ENCODE measurements at places on chromosomes 7 and 10.

DNA sequence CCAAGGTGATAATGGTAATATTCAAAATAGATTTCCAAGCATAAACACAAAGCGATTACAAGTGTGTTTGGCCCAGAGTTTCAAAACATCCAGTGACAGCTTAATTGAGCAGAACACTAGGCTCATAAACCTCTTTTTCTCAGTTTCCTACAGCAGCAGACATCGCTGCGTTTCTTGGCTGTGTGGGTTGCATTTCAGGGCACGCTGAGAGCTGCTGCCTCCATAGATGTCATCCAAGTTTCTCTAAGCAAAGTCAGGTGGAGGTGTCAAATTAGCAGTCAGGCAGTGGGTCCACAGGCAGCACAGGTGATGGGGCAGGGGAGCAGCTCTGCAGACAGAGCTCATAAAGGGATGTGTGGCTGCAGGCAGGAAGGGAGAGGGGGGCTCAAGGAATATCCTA lies 50.5 kb upstream of the COL13A1 start:
- no peak for DNase-seq

GRCh38 chr7:123782071-123782798 lies 33.4 kb upstream of the WASL start:
- DNase-seq = no peak

DNA sequence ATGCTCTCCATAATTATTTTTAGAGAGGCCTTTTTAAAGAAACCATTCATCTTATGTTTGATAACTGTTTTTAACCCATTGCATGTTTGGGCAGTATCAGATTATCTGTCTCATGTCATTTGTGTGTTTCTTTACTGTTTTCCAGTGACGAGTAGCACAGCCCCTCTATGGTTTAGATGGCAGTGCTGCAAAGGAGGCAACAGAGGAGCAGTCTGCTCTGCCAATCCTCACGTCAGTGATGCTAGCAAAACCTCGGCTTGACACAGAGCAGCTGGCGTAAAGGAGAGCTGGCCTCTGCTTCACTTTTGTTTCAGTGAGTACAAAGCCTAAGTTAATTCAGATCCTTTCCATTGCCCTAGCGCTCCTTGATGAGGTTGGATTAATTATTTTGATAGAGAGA lies 80.4 kb upstream of the GARIN1A start:
- no peak for DNase-seq

DNA sequence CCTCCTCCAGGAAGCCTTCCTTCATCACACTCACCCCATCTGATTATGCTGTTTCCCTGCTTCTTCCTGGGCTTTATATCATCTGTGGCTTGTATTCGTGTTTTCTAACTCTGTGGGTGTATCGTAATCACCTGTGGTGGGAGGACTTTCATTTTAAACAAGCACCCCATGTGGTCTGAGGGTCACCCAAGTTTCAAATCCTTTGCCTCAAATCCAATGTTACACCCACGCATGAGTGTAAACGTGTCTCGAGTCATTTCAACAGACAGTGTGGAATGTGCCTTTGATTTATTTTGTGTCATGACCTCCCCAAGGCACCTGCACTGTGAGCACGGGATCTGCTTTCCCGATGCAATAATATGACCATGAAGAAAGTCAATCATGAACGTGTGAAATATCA lies 17.5 kb upstream of the LYZL2 start:
- DNase-seq = no peak

DNA sequence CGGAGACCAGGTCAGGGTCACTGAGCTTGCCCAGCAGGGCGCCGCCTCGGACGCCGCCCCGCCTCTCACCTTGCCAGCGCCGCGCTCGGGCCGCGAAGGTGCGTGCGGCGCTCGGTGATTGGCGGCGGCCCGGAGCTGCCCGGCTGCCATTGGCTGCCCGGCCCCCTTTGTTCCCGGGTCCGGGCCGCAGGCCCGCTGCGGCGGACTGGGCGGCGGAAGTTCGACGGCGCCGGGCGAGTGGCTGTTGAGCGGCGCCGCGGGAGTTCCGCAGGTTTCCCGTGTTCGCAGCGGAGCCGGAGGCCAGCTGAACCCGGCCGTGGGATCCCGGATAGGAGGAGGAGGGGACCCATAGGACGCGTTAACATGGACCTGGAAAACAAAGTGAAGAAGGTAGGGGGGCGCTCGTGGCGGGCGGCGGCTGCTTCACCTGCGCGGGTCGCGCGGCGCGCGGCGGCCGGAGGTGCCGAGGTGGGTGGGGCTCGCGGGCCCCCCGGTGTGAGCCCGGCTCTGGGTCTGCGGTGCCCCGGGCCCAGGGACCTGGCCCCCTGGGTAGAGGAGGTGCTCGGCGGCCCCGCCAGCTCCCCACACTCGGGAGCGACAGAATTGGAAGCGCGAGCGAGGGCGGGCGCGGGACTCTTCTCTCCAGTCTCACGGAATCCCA lies at the start of gene TES:
Gene TES, plus strand, starts transcription at position 195 of the 661 bp plus-strand sequence. Its CDS starts 169 bp downstream, at position 364.
- DNase-seq = peak; percentile 71

- no peak for DNase-seq
Measured at GRCh38 chr7:132434041-132434440, 142.2 kb downstream of the PLXNA4 start.

- DNase-seq = no peak
Measured at GRCh38 chr10:48400850-48401220, 94.4 kb downstream of the MAPK8 start.

- DNase-seq = peak; percentile 28
Measured at GRCh38 chr7:45924283-45924682, 3.2 kb upstream of the IGFBP3 start.

GRCh38 chr7:157605638-157606037 lies 268.8 kb downstream of the DNAJB6 start:
- no peak for DNase-seq

DNA sequence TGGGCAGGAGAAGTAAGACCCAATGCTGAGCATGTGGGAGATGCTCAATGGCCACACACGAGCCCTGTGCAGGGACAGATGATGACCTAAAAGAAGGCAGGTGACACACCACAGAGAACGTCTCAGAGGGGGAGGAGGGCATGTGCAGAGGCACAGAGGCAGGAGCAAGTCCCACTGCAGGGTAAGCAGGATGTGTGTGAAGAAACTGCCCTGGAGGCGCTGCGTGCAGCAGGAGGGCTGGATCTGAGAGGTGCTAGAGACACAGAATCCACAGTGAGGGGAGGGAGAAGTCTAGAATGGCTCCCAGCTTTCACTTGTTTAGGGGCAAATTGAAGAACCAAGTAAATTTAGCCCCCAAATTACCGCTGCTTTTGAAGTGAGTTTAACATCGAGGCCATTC lies 14.9 kb downstream of the DYDC2 start:
- DNase-seq = no peak

- no peak for DNase-seq
Measured at GRCh38 chr7:104627516-104627915, 299.1 kb downstream of the LHFPL3 start.

- no peak for DNase-seq
Measured at GRCh38 chr10:75654772-75655171, 223.3 kb downstream of the LRMDA start.

DNA sequence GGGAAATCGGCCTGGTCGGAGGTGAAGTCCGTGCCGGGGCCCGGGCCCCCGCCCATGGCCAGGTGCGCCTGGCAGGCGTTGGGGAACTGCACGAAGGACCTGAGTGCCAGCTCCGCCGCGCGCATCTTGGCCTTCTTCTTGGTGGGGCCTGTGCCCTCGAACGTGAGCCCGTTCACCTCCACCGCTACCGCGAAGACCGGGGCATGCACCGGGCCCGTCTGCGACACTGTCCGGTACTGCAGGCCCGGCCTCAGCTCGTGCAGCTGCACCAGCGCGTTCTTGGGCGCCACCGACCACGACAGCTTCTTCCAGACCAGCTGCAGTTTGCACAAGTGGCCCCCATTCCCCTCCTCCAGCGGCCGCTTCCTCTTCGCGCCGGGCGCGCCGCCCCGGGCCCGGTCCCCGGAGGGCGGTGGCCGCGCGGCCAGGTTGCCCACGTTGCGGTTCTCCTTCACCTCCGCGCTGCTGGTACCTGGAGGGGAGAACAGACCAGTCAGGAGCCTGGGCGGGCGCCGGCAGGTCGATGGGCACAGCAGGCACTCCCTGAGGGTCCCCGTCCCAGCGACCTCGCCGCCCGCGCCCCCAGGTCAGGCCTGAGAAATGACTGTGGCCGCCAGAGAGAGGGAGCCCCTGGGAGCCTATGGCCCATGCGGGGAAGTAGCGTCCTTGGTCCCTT lies 307.4 kb downstream of the WDR37 start:
- no peak for DNase-seq

GRCh38 chr10:25024528-25024927 lies 8.1 kb downstream of the THNSL1 start:
- no peak for DNase-seq

- DNase-seq = no peak
Measured at GRCh38 chr10:62561151-62561550, 187.0 kb downstream of the ZNF365 start.

DNA sequence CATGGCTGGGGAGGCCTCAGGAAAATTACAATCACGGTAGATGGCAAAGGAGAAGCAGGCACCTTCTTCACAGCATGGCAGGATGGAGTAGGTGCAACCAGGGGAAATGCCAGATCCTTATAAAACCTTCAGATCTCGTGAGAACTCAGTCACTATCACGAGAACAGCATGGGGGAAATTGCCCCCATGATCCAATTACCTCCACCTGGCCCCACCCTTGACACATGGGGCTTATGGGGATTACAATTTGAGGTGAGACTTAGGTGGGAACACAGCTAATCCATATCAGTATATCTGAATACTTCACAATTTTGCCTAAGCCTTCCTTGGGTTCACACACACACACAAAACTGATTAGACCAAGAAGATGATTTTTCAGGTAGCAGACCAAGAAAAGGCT lies 145.1 kb upstream of the COL1A2 start:
- DNase-seq = no peak

GRCh38 chr10:92493362-92493761 lies 80.5 kb downstream of the IDE start:
- no peak for DNase-seq

- peak; percentile 62 for DNase-seq
Measured at GRCh38 chr7:107856806-107857540, 34.0 kb upstream of the DLD start.

GRCh38 chr7:19621740-19622139 lies 87.1 kb downstream of the POLR1F start:
- no peak for DNase-seq

- no peak for DNase-seq
Measured at GRCh38 chr7:105990727-105991453, 27.8 kb downstream of the CDHR3 start.

DNA sequence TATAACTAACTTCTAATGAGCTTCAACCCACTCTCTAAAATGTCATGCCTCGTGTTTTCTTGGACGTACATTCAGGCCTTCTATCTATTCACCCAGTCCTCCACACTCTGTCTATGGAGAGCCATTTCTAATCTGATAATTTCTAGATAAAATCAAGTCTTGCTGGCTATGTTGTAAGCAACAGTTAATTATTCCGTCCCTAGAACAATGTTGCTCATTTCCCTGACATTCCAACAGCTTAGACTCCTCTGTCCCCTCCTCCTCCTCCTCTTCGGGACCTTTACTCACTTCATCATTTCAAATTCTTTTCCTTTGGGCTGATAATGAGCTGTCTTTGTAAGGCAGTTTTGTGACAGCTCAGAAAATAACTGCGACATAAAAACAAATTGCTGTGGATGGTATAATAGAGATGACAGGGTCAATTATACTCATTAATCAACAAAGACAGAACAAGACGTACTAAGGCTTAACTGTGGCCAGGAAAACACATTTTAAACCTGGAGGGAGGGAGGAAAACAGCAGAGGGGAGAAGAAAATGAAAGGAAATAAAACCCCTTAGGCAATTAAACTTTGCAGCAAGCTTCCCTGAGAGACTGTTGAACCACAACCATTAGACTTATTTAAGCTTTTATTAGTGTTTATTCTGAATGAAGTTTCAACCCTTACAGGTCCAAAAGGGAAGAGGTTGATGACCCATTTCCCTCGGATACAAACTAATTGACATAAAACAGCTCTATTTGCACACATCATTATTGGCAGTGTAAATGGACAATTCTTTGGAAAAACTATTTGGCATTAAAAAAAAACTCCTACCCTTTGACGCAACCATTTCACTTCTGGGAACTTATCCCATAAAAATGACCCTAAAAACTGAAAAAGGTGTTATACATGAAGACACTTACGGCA lies 179.1 kb downstream of the SFMBT2 start:
- no peak for DNase-seq

DNA sequence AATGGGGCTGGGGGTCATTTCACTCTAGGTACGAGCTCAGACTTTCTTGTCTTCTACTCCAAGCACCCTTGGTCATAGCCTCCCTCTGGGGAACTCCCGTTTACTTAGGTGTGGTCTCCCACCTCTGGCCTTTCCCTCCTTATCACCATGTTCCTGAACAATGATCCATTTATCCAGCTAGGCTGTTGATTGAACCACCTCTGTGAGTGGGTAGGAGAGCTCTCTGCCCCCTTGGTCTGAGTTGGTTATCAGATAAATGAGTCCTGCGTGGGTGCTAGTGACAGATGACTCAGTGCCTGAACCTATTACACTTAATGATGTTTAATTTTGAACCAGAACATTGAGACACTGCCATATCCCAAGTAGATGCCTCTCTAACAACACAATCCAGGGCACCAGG lies 9.4 kb downstream of the BLNK start:
- DNase-seq = no peak

DNA sequence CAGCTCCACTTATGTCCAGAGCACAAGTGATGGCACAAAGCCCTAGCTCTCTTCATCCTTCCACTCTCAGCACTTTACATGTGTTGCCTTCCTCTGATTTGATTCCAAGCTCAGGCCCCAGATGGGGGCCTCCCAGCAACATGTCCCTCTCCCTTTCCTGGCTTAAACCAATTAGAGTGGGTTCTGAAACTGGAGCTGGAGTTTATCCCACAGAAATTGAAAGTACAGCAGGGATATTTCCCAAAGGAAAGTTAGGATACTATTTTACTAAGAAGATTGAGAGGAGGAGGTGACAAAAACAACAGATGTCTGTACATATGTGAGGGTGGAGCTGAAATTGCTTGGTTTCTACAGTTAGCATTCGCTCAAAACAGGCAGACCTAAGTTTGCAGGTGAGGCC lies 724.6 kb downstream of the AUTS2 start:
- no peak for DNase-seq

DNA sequence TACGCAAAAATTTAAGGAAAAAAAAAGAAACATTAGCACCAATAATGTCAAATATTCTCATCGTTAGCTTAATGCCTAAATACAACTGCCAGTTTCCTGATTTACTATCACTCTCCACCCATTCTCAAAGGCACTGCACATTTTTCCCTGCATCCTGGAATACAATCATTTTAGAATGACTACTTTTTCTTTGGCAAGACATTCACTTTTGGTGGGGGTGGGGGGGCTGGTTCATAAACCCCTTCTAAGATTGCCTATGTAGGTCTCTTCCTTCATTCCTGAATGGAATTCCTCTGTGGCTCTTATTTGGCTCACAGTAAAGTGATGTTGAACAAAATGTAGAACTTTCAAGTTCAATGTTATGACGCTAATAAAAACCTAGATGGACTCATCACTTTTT lies 74.3 kb downstream of the RNLS start:
- DNase-seq = no peak

- peak; percentile 25 for DNase-seq
Measured at GRCh38 chr7:129951226-129952085, 1.3 kb downstream of the UBE2H start.

GRCh38 chr10:15265558-15265957 lies 97.1 kb upstream of the NMT2 start:
- DNase-seq = no peak

- no peak for DNase-seq
Measured at GRCh38 chr7:158809596-158809995, 19.7 kb downstream of the ESYT2 start.

GRCh38 chr10:93921338-93921737 lies 27.6 kb downstream of the SLC35G1 start:
- DNase-seq = no peak
